Fibroblast of villous mesenchyme (primary cell): ENCODE measurements at places on chromosomes 3 and 15. TPM values are rescaled to one million over a fixed set of nuclear protein-coding genes. Genes with fewer than 3 reads are reported as not detected.

The TOMM70 gene
- 47.4 and 65.2 TPM in 2 replicates for total RNA-seq

The HIGD2B gene
- total RNA-seq: 0.32 and 0.43 TPM in 2 replicates

The PIGZ gene
- 1.3 and 1.7 TPM in 2 replicates for total RNA-seq

The KLHL24 gene
- 39.9 and 47.9 TPM in 2 replicates for total RNA-seq

The TNFAIP8L3 gene
- 0.43 and 0.64 TPM in 2 replicates for total RNA-seq
